ENCODE measurements at places on chromosomes 5 and 9.

GRCh38 chr9:135468854-135469521 lies 10.6 kb upstream of the PPP1R26 start:
- DNase-seq, result no peak

DNA sequence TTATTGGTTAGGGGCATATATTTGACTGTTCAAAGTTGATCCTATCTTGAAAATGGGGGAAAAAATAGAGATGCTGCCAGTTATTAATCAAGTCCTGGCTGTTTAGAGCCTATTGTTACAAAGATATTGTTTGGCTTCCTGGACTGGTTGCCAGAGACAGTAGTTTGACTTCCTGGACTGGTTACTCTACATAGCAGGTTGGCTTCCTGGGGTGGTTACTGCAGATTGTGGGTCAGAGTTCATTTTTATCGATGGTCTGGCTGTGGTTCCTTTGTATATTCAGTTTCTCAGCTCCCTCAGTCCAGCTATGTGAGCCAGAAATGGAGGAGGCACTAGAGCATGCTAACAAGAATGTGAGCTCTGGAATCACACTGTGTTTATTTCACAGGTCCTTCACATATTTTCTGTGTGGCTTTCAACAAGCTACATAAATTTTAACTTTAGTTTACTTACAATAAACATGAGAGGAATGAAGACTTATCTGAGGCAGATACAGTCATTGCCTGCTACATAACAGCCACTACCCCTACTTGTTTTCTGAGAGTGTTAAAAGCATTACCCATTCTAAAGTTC lies 137.6 kb downstream of the TRPM3 start:
- DNase-seq, result no peak

DNA sequence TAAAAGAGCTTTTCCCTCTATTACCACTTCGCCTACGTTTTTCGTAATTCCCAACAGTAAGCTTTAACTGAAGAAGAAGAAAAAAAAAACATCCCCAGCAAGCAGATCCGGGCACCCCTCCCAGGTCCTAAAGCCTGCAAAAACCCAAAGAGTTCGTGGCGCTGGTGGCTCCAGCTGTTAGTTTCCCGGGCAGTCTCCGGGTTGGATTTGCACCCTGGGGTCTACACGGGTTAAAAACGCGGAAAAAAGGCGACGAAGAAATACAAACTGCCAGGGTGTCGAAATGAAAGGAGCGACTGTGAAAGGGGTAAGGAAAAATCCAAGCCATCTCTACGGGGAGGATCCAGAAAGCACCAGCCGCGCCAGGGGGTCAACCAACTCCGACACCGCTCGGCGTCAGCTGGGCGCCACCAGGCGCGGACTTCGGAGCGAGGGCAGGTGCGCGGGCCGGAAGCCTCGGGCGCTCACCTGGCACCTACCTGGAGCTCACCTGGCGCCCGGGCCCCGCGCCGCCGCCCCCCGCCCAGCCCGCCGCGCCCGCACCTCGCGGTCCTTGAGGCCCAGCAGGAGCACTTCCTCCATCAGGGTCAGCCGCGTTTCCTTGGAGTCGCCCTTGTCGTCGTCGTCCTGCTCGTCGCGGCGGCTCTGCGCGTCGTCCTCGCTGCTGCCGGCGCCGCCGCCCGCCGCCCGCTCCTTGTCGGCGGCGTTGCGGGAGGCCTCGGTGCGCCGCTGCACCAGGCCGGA lies 680 bp downstream of the GOLPH3 start:
- no peak for DNase-seq

GRCh38 chr9:130526193-130526853 lies 53.1 kb upstream of the FUBP3 start:
- DNase-seq, result no peak

DNA sequence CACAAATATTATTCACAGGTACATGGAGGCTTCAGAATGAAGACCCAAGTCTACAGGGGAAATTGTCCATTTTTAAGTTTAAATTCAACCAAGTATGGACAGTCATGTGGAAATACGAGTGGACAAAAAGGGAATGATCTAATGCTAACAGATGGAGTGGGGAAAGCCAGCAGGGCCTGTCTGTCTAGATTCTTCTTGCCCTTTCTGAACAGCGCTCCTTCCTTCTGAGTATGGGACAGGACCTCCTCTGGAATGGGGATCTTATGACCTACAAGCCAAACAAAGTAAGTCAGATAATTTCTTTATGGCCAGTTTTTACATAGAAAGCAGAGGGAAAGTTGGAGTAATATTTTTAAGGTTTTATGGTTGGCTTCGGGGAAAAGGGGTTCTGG lies 119.8 kb upstream of the NEK6 start:
- DNase-seq, result no peak

- DNase-seq, result peak; percentile 23
Measured at GRCh38 chr5:122311497-122311960, 508 bp upstream of the SNCAIP start.

GRCh38 chr5:118522626-118523025 lies 465.7 kb downstream of the DTWD2 start:
- DNase-seq, result no peak

- DNase-seq, result no peak
Measured at GRCh38 chr5:351084-351920, 29.8 kb downstream of the AHRR start.

- DNase-seq, result no peak
Measured at GRCh38 chr9:132005899-132006298, 73.8 kb downstream of the MED27 start.

Data from neuronal stem cell (in vitro differentiated cells).